AG04450 (cell line): ENCODE measurements at places on chromosomes 13 and 19. TPM values are rescaled to one million over a fixed set of nuclear protein-coding genes. Genes with fewer than 3 reads are reported as not detected.

The CEACAM19 gene
- 11.3 and 13.8 TPM in 2 replicates for polyA plus RNA-seq

The LMTK3 gene
- 0.25 TPM in 2 replicates for polyA plus RNA-seq

DNA sequence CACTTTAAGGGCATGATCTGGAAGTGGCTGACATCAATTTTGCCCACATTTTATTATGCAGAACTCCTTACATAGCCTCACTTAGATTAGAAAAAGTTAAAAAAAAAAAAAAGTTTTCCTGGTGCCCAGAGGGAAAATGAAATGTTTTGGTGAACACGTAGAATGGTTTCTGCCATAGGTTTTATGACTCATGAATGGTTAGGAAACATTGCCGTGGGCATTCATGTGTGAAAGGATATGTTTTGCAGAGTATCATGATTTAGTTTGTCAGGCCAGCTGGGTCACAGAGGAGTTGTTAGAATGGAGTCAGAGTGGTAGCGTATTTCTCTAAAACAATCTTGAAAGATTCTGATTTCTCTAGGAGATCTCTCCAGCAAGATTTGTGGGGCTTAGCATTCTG lies 133.8 kb downstream of the MRPL57 start:
- DNase-seq: no peak

The TIMM44 gene
- 42.0 and 43.3 TPM in 2 replicates for polyA plus RNA-seq

The ZNF850 gene
- 1.1 and 1.2 TPM in 2 replicates for polyA plus RNA-seq

DNA sequence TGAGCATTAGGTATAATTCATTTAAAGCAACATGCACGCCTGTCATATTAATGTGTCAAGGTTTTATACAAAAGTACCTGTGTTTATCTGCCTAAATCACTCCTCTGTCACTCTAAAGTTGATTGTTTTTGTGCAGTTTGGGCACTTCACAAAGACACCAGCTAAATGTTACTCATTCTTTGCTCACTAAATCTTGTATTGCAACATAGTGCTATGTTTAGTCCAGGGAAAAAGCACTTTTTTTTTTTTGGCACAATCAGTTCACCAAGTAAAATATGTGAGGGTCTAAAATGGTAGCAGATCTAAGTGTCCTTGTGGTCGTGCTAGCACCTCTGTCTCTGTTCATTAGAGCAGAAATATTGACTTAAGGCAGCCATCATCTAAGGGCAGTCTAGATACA lies 2526.7 kb upstream of the PCDH20 start:
- no peak for DNase-seq

The KLK14 gene
- not detected in 2 replicates for polyA plus RNA-seq

GRCh38 chr13:31781064-31781463 lies 41.7 kb downstream of the RXFP2 start:
- DNase-seq: no peak

The MUC16 gene
- polyA plus RNA-seq: not detected in 2 replicates

DNA sequence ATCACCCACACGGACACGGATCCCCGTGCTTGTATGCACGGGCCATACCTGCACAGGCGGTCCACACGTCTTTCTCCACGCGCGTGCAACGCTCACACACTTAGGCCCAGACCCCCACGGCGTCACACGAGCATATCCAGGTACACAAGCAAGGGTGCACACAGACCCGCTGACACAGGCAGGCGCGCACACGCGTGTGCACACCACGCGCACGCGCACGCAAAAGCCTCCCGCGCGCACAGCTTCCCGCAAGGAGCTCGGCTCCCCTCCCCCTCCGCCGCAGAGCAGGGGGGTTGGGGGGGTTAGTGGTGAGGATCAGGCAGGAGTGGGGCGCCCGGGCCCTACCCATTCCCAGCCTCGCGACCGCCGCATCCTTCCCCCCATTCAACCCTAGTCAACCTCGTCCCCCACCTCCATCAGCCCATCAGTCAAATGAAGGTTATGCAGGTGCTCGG lies 407 bp downstream of the RAB3A start:
- no peak for DNase-seq

The GZMM gene
- polyA plus RNA-seq: not detected in 2 replicates

GRCh38 chr13:35345992-35346391 lies 130.5 kb downstream of the MAB21L1 start:
- DNase-seq: no peak

DNA sequence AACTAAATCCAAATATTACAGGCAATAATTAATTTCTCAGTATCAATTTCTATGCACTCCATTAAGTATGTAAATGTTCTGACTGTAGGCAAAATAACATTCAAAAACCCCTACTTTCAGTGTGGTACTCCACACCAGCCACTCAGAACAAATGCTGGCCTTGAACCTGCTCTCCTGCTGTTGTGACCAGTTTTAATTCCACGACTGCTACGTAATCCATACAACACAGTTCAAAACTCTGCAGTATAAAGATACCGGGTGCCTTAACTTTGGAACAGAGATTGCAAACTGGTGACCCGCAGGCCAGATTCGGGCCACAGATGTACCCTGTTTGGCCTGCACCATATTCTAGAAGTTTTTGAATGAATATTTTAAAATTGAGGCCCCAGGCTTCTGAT lies 30.4 kb downstream of the COL4A1 start:
- DNase-seq: no peak
